Subcutaneous adipose tissue (tissue), 4 donors: ENCODE measurements at places on chromosomes 1 and 21. TPM values are rescaled to one million over a fixed set of nuclear protein-coding genes. Genes with fewer than 3 reads are reported as not detected.

MYBPH gene
- total RNA-seq = not detected

TGFB2 gene
- total RNA-seq = 1.8 TPM

SHC1 gene
- total RNA-seq = 171 TPM

WNT3A gene
- total RNA-seq = not detected

IL20 gene
- total RNA-seq = not detected

CLEC20A gene
- total RNA-seq = not detected

PI4KB gene
- 50.2 TPM for total RNA-seq

LCE1B gene
- not detected for total RNA-seq
